ENCODE measurements at places on chromosomes 13 and 19.

GRCh38 chr13:52394586-52394985, 11.4 kb downstream of the THSD1 start:
- DNase-seq: no peak

DNA sequence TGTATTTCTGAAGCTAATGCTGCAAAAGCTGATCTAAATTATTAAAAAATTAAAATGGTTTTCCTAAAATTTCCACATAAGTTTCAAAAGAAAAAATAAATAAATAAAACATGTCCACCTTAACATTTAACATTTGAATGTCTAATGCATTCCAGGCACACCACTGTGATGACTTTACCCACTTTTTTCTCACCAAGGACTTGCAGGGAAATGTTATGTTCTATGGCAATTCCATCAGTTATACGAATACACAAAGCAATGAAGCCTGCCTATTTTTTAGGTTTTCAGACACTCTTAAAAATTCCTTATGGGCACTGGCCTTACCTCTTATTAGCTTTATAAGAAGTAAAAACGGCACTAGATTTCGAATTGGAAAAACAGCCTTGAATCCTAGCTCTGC, 10.2 kb downstream of the TSC22D1 start:
- DNase-seq: no peak

DNA sequence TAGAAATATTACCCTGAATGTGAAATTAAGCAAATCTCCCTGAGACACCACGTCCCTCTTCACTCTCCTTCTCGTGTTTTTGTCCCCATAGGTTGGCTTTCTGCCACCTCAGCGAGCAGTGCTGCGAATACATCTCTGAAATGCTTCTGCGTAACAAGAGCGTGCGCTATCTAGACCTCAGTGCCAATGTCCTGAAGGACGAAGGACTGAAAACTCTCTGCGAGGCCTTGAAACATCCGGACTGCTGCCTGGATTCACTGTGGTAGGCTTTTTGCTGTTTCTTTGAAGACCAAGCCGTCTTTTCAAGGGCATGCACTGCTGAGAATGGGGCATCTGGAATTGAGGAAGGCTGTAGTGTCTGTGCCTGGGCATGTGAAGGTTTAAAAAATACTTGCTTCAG, 34.4 kb downstream of the NLRP4 start:
- DNase-seq: no peak

DNA sequence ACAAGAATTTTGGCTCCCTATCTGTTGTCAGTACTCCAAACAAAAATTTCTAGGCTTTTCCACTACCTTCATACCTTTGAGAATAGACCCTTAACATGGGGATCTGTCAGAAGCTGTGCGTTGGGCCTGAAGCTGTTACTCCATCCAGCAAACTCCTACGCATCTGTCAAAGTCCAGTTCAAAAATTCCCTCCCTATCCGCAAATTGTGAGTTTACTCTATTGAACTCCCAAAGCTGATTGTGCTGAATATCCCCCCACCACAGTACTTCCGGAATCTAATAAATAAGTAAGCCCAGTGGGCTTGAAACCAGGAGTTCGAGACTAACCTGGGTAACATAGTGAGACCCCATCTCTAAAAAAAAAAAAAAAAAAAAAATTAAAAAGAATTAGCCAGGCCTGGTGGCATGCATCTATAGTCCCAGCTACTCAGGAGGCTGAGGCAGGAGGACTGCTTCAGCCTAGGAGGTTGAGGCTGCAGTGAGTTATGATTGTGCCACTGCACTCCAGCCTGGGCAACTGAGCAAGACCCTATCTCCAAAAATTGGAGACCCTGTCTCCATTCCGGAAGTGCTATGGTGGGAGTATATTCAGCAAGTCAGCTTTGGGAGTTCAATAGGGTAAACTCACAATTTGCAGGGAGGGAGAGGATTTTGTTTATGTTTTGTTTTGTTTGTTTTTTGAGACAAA, 930 bp upstream of the FBN3 start:
- no peak for DNase-seq

DNA sequence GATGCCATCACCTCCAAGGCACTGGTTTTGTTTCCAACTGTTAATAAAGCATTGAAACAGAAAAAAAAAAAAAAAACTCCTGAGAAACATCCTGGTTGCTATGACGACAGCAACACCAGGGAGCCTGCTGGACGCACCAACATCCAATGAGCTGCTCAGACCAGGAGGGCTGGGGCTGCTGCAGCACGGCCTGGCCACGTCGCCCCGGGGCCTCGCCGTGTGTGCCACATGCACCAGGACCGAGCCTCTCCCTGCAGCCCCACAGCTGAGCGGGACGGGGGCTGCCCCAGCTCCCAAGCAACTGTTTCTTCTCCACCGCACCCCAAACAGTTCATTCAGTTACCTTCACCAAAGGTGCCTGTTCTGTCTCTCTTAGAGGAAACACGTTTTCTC, 54.5 kb downstream of the RASA3 start:
- no peak for DNase-seq

GRCh38 chr13:27822873-27823311, 30.6 kb downstream of the GSX1 start:
- DNase-seq: no peak

GRCh38 chr13:74966814-74967424, 515.0 kb downstream of the TBC1D4 start:
- no peak for DNase-seq

GRCh38 chr13:75038393-75039113, 443.4 kb downstream of the TBC1D4 start:
- no peak for DNase-seq

DNA sequence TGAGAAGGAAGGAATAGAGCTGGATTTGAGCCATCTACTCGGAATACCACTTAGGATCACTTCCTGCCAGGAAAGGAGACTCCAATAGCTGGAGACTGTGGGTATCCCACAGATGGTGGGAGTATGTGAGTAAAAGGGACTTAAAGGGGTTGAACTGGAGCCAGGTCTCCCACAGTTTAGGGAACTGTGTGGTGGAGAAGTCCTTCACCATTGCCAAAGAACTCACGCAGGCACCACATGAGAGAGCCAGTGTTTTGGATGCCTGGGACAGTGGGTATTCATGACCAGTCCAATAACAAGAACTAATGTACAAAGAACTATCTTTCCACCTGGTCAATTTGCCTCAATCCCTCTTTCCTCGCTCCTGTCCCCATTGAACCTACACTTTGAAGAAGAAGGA, 24.4 kb upstream of the MYCBP2 start:
- no peak for DNase-seq

DNA sequence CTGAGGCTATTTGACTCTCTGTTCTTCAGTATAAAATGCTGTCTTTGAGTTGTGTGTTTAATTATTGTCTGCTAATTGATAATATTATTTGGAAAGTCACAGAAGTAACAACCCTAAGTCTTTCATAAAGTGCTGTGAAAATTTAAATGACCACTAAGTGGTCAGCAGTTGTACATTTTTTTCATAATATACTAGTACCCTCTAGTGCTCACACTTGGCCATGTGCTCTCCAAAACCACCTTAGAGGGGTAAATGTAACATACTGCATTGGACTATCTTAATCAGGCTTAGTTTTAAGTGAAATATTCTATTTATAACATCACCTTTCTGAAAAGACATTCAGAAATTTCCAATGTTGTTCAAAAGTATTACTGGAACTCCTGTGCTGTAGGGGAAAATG, 745.3 kb downstream of the GPC5 start:
- DNase-seq: no peak

DNA sequence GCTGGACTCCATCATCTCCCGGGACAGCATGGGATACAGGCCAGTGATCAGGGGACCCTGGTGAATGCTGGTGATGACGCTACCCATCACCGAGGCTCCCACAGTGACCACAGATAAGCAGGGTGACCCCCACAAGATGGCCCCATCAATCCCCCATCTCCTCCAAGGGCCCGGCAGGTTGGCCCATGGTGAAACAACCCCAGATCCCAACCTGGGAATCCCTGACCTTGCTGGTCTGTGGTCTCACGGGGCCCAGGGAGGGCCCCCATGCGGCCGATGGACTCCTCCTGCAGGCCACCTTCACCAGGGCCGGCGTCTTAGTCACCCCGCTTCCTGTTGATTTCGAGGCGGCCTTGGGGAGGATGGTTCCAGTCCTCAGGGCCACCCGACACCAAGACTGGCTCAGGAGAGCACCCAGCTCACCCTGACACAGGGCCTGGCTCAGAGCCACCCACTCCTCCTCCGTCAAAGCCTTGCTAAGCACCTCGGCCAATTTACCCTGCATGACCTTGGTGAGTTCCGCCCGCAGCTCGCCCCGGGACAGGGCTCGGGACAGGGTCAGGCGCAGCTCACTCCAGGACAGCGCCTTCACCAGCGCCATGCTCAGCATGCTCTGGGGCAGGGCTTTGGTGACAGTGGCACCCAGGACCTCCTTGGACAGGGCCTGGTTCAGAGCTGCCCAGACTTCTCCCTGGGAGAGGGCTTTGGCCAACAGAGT, 10.0 kb downstream of the IQCN start:
- DNase-seq: no peak

All from stimulated activated CD4-positive, alpha-beta T cell treated with anti-CD3 and anti-CD28 coated beads, Interleukin-1b, Interleukin-23, amount 100 ng/mL, for 1 hour (primary cell).